Effector CD8-positive, alpha-beta T cell (primary cell): ENCODE measurements at places on chromosomes 4 and X.

DNA sequence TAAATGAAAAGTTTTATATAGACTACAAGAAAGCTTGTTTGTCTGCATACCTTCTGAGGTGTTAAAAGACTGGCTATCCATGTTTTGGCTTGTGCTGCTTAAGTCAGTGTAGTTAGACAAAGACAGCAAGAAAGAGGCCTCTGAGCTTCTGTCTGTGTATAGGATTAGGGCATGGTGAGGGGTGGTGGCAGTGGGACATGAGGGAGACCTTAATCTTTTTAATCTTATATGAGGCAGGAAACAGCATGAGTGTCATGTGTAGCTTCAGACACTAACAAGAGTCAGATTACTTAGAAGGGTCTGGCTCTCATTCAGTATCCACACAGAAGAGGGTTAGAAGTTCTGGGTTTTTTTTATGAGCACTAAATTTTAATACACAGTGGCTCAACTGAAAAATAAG, 213.3 kb downstream of the GABRG1 start:
- no peak for DNase-seq

- DNase-seq = no peak
Measured at GRCh38 chrX:38656350-38656915, 95.1 kb downstream of the TSPAN7 start.

- no peak for DNase-seq
Measured at GRCh38 chr4:1446502-1447386, 40.5 kb upstream of the NKX1-1 start.

DNA sequence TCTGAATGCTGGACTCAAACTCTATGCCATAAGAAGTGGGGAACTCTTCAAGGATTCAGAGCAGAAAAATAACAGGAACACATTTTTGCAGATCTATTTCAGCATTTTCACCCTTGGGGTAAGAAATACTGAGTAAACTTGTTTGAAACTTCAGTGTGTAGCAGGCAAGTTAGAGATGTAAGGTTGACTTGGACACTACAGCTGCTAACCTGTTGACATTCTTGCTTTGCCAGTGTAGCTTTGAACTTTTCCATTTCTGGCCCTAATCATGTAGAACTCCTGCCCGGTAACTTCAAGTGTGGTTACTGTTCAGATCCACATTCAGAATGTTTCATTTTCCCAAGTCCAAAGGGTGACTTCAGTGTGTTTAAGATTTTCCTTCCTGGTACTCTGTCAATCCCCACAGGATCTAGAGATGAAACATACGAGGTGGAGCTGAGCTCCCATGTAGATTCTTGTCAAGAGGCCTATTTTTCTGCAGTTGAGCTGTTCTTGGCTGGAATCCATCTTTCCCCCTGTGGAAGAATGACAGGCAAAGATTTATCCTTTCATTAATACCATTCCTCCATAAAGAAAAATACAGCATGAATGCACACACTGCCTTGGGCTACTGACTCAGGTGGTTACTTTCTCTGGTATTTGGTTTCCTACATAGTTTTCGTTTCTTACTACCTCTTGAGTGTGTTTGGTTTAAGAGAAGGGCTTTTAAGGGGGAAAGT, 34.1 kb downstream of the FHDC1 start:
- DNase-seq = no peak

- DNase-seq = no peak
Measured at GRCh38 chr4:71009890-71010588, 16.6 kb downstream of the DCK start.

- no peak for DNase-seq
Measured at GRCh38 chrX:31506360-31506759, 434.5 kb upstream of the FTHL17 start.

DNA sequence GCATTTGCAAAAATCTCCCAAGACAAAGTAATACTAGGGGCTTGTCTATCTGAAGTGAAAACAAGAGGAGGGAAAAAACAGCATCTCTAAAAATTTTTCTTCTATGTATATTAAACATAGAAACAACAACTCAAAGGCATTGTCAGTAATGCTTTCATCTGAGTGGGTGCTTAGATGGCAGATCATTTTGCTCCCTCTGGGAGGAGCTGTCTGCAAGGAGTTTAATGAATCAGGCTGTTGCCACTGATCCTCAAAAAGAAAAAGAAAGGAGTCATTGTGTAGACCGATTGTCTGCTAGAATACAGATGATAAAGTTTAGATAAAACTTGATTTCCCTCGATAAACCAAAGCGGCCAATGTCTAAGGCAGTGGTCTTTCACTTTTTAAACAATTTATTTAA, 49.7 kb upstream of the KLHL8 start:
- DNase-seq = no peak

- DNase-seq = no peak
Measured at GRCh38 chr4:182449930-182450439, 206.8 kb downstream of the TENM3 start.

- no peak for DNase-seq
Measured at GRCh38 chr4:90824266-90825150, 697.3 kb downstream of the CCSER1 start.

DNA sequence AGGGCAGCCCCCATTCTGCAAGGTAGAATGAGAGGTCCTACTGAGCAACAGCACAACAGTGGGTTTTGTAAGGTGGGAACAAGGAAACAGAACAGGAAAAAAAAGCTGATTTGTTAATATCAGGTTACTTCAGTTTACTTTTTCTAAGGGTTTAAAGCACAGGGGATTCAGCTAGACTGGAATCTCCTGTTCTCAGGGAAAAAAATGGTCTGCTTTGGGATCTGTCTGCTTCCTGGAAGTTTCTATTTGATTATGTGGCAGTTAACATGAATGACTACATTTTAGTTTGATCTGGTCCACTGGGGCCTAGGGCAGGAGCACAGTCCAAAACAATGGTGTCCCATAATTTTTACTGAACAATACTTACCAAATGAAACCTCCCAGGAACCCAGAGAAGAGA, 104.6 kb downstream of the FBXW7 start:
- no peak for DNase-seq
